ENCODE measurements at places on chromosomes 2 and 18.
A peak's percentile ranks its signal among the peaks of the same experiment; 100 is the strongest.

DNA sequence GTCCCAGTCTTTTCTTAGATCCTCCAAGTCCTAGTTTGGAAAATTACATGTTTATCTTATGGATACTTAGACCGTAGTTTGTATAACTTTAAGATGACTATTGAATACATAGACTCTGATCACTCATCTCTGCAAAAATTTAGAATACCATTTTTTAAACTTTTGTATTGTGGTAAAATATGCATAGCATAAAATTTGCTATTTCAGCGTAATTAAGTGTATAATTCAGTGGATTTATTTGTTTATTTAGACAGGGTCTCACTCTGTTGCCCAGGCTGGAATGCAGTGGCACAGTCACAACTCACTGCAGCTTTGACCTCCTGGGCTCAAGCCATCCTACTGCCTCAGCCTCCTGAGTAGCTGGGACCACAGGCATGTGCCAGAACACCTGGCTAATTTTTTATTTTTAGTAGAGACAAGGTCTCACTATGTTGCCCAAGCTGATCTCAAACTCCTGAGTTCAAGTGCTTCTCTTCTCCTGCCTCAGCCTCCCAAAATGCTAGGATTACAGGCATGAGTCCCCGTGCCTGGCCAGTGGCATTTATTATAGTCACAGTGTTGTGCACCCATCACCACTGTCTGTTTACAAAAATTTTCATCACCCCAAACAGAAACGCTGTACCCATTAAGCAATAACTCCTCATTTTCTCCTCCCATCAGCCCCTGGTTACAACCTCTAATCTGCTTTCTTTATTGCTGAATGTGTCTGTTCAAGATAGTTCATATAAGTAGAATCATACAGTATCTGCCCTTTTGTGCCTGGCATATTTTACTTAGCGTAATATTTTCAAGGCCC, 90.0 kb downstream of the MAP3K20 start:
- no peak for DNase-seq

- DNase-seq, result no peak
Measured at GRCh38 chr18:44725300-44726058, 44.8 kb downstream of the SETBP1 start.

GRCh38 chr18:48657447-48658120, 118.8 kb downstream of the CTIF start:
- peak; percentile 20 for DNase-seq

DNA sequence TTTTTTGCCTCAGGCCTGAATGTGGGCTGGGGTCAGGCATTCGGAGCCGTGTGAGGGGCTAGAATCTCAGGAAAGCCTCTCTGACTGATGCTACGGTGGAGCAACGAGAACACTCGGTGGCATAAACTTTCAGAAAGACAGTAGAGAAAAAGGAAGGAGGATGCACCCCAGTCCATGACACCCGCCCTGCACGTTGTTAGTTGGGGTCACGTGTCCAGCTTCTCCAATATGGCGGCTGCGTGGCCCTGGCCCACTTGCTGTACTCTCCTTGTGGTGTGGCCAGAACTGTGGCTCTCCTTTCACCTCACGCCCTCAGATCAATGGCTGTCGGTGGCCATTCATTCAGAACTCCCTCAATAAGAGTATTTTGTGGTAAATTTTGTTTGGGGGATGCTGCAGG, 131.2 kb downstream of the KCTD1 start:
- no peak for DNase-seq

DNA sequence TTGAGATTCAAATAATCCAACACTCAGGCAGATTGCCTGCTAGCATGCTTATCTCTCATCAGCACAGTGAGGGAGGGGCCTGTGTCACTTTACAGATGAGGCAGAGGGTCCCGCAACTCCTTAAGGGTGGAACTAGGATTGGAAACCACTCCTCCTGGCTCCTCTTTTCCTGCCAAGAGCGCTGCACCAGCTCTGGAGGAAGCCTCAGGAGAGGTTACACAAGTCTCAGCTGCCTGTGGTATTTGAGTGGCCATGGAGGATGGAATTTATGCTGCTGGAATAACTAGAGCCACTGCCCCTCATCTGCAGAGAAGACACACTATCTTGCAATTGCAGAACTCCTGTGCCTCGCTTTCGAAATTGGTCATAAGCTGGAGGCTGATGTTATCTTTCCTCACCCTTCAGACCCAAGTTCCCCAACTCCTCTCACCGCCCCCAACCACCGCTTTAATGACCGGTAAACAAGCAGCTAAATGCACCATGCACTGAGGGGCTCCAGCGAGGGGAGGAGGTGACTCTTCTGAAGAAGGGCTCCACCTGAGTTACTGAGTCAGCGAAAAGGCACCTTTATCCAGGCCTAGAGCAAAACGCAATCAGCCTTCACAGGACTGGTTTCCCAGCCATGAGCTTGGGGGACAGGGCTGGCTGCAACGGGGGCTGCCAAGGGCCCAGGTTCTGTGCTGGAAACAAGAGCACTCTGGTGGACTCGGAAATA, 245.8 kb downstream of the SOX11 start:
- DNase-seq, result no peak

DNA sequence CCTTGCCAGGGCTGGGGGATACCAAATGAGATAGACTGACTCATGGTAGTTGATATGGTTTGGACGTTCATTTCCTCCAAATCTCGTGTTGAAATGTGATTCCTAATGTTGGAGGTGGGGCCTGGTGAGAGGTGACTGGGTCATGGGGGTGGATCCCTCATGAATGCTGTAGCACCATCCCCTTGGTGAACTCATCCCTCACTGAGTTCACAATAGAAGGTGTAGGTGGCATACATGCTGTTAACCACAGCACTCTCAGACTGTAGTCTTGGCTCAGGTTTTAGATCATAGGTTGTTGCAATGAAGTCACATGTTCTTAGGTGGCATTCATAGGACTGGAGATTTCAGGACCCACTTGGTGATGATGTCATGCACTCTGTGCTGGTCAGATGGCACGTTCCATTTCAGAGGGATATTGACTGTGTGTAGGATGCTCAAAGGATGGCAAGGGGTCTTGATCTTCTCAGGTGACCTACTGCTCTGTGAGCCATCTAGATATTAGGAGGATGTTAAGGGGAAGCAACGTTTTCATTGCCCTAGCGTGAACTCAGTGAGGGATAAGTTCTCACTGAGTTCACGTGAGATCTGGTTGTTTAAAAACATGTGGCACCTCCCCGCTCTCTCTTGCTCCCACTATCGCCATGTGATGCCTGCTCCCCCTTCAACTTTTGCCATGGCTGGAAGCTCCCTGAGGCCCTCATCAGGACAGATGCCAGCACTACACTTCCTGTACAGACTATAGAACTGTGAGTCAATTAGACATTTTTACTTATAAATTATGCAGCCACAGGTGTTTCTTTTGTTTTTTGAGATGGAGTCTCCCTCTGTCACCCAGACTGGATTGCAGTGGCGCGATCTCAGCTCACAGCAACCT, 73.8 kb upstream of the ACAA2 start:
- peak; percentile 31 for DNase-seq

- DNase-seq, result no peak
Measured at GRCh38 chr2:104443145-104443544, 410.8 kb upstream of the POU3F3 start.

DNA sequence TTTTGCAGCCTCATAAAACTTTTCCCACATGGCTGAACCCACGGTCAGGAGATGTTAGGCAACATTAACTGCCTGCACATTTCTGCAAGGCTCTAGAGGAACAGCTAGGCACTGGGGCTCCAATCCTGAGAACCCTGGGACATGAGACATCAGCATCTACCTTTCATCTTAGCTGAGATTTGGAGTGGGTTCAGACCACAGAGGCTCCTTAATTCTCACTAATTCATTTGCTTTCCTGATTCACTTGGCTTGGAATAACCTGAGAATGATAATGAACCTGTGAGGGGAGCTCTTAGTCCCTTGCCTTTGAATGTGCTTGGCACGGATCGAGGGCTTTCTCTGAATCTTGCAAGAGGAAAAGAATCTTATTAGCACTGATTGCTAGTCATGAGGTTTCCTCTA, 266.2 kb downstream of the FIGN start:
- DNase-seq, result no peak

- DNase-seq, result no peak
Measured at GRCh38 chr2:8608411-8608954, 73.4 kb upstream of the ID2 start.

GRCh38 chr2:38959938-38960608, 70.4 kb downstream of the ARHGEF33 start:
- DNase-seq, result peak; percentile 90

DNA sequence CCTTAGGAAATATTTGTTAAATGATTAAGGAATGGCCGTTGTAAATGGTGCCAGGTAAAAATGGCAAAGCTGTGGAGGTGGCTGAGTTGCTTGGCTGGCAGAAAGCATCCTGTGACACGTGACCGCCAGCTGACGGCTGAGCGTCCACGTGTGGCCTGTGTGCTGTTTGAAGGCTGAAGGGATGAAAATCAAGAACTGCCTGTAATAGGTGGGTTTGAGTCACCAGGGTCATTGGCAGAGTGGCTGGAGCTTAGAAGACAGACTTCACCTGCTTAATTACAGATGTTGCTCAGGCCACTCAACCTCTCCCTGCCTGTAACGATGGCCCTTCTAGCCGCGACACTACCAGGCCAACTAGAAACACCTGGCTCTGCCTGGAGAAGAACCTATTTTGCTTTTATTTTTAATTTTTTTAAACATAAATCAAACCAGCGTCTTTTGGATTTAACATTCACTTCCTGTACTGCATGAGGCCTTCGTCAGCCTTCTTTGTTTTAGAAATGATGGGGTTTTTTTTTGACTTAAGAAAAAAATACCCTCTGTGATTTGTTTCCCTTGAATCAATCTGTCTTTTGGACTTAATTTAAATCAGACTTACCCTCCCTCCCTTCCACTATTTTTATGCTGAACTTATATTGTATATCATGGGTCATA, 206.5 kb downstream of the PRKCE start:
- no peak for DNase-seq

- DNase-seq, result no peak
Measured at GRCh38 chr18:13611601-13612195, 114.7 kb downstream of the FAM210A start.

- DNase-seq, result no peak
Measured at GRCh38 chr2:32931519-32931918, 15.2 kb upstream of the LTBP1 start.

GRCh38 chr18:22928339-22928738, 4.8 kb upstream of the RBBP8 start:
- DNase-seq, result no peak

DNA sequence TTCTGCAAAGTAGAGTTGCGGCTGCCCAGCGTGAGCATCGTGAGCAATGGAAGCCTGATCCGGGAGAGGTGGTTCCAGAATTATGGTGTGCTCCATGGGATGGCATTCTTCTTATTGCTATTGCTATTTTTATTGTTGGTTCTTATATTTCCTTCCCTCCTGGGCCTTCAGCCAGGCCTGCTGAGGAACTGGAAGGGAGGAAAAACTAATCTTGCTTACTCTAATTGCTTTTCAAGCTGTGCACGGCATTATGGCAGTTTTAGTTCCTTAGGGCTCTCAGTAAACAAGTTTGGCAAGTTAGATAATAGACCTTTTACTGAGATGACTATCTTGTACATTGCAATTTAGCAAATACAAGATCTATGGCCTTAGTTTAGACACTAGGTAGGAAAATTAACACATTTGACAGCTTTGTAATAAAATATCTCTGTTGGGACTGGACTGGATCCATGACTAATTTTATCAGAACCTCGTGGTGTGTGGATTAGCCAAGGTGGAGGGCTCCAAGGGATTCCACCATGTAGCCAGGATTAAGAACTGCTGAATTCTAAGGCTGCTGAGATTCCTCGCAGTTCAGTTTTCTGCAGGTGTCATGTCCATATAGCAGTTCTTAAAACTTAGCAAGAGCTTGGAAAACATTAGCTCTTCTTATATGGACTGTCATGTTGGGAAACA, 6.0 kb downstream of the RSAD2 start:
- no peak for DNase-seq
